ENCODE measurements at places on chromosomes 12 and 14.

DNA sequence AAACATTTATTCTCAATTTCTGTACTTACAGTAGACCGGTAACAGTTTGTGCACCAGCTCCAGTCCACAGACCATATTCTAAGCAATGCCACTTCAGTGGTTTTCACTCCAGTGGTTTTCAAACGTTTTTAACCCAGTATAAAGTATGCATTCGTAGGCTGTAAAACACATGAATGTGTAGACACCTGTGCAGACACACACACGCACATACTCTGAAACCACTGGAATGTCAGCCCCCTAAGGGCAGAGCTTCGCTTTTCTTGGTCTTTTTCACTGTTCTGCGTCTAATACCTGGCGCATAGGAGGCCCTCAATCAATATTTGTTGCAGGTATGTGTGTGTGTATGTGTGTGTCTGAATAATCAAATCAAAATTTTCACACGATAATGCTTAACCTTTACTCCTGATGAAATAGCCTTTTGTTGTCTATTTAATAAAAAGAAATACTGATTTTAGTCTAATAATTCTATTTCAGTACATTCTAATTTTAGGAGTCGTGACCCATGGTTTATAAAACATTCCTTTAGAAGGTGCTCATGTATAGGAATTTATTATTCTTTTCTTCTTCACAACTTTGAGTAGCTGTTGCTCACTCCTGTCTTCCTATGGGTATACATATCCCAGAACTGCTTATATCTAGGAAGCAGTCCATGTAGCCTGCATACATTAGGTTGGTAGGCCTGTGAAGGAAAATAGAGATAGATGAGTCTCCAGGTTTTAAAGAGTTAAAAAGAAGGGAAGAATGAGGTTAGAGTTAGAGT lies 73.6 kb upstream of the REP15 start:
- H3K27ac ChIP-seq, result no peak overlapping the region
- H3K4me1 ChIP-seq, result no peaks in the 10 kb centered on the region
- no peak overlapping the region for H3K4me3 ChIP-seq
- no peaks in the 10 kb centered on the region for H3K36me3 ChIP-seq

DNA sequence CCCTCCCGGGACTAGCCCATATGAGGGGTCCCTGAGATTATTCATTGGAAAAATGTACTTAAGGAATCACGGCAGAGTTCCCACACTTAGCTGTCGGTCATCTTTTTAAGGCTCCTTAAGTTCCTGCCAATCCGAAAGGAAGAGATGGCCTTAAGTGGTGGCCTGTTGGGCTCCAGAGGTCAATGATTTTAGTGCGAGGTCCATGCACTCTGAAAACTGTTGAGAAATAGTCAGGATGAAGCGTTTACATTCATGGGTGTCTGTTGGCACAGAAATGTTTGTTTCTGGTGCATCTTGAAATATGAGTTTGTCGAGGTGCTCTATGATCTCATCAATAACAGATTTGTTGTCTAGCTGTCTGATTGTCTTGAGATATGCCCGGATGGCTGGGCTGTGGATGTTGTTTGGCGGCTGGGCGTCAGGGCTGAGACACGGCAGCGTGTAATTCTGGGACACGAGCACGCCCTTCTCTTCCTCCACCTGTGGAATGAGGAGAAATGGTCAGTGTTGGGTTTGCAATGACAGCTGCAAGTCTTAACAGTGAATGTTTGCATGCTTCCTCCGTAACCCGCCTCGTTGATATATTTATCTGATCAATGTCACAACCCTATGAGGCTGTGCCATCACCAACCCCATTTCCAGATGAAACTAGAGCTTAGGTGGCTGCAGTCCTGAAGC lies 1.6 kb downstream of the IL31 start:
- no peak overlapping the region for H3K4me3 ChIP-seq
- no peak for DNase-seq
- H3K27me3 ChIP-seq, result peaks cover 12% of the 10 kb centered on the region
- H3K27ac ChIP-seq, result no peak overlapping the region

- no peaks in the 10 kb centered on the region for H3K36me3 ChIP-seq
- no peaks in the 10 kb centered on the region for H3K27me3 ChIP-seq
- H3K27ac ChIP-seq, result peak within 1 kb of the TSS; percentile 89
- H3K4me3 ChIP-seq, result peak within 1 kb of the TSS; percentile 94
- peak; percentile 72 for DNase-seq
Observed at GRCh38 chr12:94147991-94148738, at the start of gene PLXNC1. PLXNC1 (plus strand) TSS chr12:94148577; CDS start chr12:94148972, 395 bp downstream.

GRCh38 chr12:120687578-120688289 lies 785 bp downstream of the MLEC start:
- H3K27me3 ChIP-seq, result no peaks in the 10 kb centered on the region
- peak overlapping the region; percentile 11 for H3K27ac ChIP-seq
- no peak for DNase-seq
- H3K4me1 ChIP-seq, result peaks cover 27% of the 10 kb centered on the region

DNA sequence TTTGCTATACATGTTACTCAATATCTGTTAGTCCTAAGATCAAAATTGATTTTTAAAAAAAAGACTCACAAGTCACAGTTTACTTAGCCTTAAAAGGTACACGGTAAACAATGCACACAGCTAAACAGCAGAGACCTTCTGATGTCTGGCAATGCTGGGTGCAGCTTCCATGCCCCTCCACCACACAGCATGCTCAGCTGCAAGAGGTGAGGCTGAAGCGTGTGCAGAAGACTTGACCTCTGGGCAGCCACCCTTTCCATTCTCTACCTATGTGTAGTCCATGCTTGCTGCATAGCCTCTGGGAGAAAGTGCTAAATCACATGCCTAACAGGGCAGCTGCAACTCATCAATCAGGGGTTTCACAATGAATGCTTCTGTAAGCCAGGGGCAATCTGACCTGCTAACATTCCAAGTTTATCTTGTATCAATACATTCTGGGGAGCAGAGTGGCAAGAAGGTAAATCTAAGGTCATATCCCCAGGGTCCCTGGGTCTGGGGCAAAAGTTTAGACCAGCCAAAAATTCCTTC lies 44.5 kb upstream of the AMN1 start:
- peaks cover 2% of the 10 kb centered on the region for H3K36me3 ChIP-seq
- H3K4me3 ChIP-seq, result no peak overlapping the region
- H3K27ac ChIP-seq, result peak overlapping the region; percentile 45

- DNase-seq, result no peak
- no peak overlapping the region for H3K27ac ChIP-seq
Observed at GRCh38 chr12:91271185-91271584, 88.6 kb upstream of the DCN start.

- H3K4me3 ChIP-seq, result no peak overlapping the region
- H3K4me1 ChIP-seq, result no peaks in the 10 kb centered on the region
- no peak overlapping the region for H3K27ac ChIP-seq
- H3K27me3 ChIP-seq, result no peaks in the 10 kb centered on the region
- no peaks in the 10 kb centered on the region for H3K36me3 ChIP-seq
- DNase-seq, result no peak
Observed at GRCh38 chr12:77687321-77687720, 143.4 kb upstream of the NAV3 start.

DNA sequence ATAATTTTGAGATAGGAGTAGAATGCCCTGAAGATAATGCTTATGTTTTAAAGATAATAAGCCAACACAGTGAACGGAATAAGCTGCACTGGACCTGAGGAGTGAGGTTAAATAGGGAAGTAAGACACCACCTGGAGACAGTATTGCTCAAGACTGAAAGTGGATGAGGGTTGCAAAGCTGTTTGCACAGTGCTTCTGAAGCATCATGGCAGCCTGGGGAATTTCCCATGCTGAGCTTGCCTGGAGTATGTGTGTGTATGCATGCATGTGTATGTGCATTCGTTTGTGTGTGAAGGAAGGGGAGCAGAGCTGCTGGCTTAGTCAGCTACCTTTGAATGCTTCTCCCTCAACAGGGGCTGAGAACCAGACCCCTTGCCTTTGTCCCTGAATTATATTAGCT lies 35.8 kb downstream of the BHLHE41 start:
- no peaks in the 10 kb centered on the region for H3K27me3 ChIP-seq
- peaks cover 4% of the 10 kb centered on the region for H3K4me1 ChIP-seq
- peaks cover 1% of the 10 kb centered on the region for H3K36me3 ChIP-seq
- no peak overlapping the region for H3K27ac ChIP-seq

GRCh38 chr14:35470755-35471154 lies 63.2 kb upstream of the INSM2 start:
- H3K4me1 ChIP-seq, result no peaks in the 10 kb centered on the region
- DNase-seq, result no peak
- peaks cover 4% of the 10 kb centered on the region for H3K36me3 ChIP-seq
- no peak overlapping the region for H3K27ac ChIP-seq

DNA sequence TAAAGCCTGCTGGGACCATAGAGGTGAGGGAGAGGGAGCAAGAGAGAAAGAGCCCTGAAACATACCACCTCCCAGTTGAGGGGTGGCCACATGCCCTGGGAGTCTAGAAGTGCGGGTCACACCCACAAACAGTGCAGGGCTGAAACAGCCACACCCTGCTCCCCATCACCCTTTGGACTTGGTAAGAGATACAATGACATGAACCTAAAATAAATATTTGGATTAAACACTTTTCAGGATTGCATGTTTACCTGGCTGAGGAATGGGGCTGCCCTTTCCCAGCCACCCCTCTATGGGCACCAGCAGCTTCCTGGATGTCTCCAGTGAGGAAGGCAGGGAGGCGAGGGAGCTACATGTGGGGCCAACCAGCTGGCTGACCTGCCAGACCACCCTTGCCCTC lies 39.0 kb upstream of the TC2N start:
- no peak for DNase-seq
- H3K27me3 ChIP-seq, result peaks cover 2% of the 10 kb centered on the region
- H3K4me3 ChIP-seq, result no peak overlapping the region
- no peaks in the 10 kb centered on the region for H3K36me3 ChIP-seq
- peaks cover 10% of the 10 kb centered on the region for H3K4me1 ChIP-seq

- no peaks in the 10 kb centered on the region for H3K27me3 ChIP-seq
- DNase-seq, result no peak
- H3K4me1 ChIP-seq, result peaks cover 11% of the 10 kb centered on the region
- H3K36me3 ChIP-seq, result no peaks in the 10 kb centered on the region
Observed at GRCh38 chr12:93121729-93122488, 192.8 kb upstream of the EEA1 start.

- no peak overlapping the region for H3K4me3 ChIP-seq
- no peaks in the 10 kb centered on the region for H3K27me3 ChIP-seq
- peaks cover 50% of the 10 kb centered on the region for H3K36me3 ChIP-seq
- no peak for DNase-seq
- no peak overlapping the region for H3K27ac ChIP-seq
Observed at GRCh38 chr12:92717202-92717601, 14.4 kb downstream of the PLEKHG7 start.

GRCh38 chr14:35344107-35344807 lies 52.1 kb downstream of the PSMA6 start:
- H3K4me3 ChIP-seq, result no peak overlapping the region
- no peak overlapping the region for H3K27ac ChIP-seq
- no peak for DNase-seq
- H3K36me3 ChIP-seq, result no peaks in the 10 kb centered on the region
- peaks cover 1% of the 10 kb centered on the region for H3K27me3 ChIP-seq

GRCh38 chr14:101559624-101560533 lies 1.4 kb upstream of the DIO3 start:
- H3K27me3 ChIP-seq, result peaks cover 25% of the 10 kb centered on the region
- no peak overlapping the region for H3K27ac ChIP-seq
- no peak overlapping the region for H3K4me3 ChIP-seq
- peaks cover 9% of the 10 kb centered on the region for H3K36me3 ChIP-seq
- DNase-seq, result no peak
- peaks cover 4% of the 10 kb centered on the region for H3K4me1 ChIP-seq

DNA sequence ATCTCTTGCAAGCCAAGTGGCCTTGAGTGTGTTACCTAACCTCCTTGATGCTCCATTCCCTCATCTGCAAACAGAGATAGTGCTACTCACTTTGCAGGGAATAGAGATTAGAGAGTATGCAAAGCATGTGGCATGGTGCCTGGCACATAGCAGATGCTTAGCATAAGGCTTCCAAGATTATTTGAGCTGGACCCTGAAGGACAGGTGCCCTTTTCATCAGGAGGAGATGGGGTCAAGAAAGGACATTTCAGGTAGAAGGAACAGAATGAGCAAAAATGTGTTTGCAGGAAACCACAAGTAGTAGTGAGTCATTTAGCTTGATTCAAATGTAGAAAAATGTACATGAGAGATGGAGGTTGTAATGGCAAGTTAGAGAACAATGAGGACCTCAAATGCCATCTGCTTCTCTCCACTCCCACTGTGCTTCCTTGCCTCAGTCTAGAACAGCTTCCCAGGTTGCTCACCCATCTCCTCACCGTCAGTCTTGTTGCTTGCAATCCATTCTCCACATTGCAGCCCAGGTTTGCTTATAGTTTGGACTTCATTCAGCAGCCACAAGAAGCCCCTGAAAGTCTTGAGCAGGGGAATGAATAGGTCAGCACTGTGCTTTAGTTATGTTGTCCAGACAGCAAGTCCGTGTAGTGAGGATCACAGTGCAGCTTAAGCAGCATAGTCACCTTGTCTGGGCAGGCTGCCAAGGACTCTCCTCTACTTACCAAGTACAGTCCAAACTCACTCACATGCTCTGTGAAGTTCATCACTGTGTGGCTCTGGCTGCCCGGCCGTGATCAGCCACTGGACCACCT lies 536.3 kb upstream of the CCDC196 start:
- no peak overlapping the region for H3K27ac ChIP-seq
- peaks cover 2% of the 10 kb centered on the region for H3K4me1 ChIP-seq
- no peak overlapping the region for H3K4me3 ChIP-seq
- no peak for DNase-seq
- H3K36me3 ChIP-seq, result no peaks in the 10 kb centered on the region

DNA sequence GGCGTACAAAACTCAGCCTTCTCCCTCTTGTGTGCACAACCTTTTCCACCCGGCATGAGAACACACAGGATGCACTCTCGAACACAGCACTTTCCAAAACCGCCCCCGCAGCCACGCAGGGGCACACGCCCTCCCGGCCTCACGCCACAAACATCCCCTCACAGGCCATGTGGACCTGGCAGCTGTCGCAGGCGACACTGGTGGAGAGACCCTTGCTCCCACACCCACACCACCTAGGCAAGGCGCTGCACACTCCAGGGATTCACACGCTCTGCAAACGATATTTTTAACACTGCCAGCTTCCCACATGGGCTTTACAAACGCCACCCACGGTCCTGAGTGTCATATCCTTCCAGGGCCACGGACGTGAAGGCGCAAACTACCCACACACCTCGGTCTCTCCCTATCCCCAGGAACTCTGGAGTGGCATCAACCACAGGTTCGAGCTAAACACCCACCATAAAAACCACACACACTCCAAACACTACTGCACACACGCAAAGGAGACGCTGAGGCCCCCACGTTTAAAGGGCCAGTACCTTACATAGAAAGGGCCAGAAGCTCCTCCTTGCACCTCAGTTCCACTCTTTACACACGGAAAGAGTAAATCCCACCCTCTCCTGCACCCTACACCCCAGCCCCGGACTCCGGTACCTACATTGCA lies 12.4 kb upstream of the ITGB7 start:
- peaks cover 3% of the 10 kb centered on the region for H3K36me3 ChIP-seq
- H3K27ac ChIP-seq, result peak overlapping the region; percentile 94
- no peak for DNase-seq

GRCh38 chr12:126953365-126953889 lies 1313.5 kb upstream of the TMEM132C start:
- no peaks in the 10 kb centered on the region for H3K36me3 ChIP-seq
- H3K4me1 ChIP-seq, result no peaks in the 10 kb centered on the region
- no peaks in the 10 kb centered on the region for H3K27me3 ChIP-seq

- no peaks in the 10 kb centered on the region for H3K27me3 ChIP-seq
- H3K4me3 ChIP-seq, result no peak overlapping the region
- DNase-seq, result no peak
- H3K36me3 ChIP-seq, result no peaks in the 10 kb centered on the region
- H3K27ac ChIP-seq, result no peak overlapping the region
Observed at GRCh38 chr12:65470256-65470655, 191.8 kb downstream of the MSRB3 start.

- no peaks in the 10 kb centered on the region for H3K27me3 ChIP-seq
- no peaks in the 10 kb centered on the region for H3K36me3 ChIP-seq
- DNase-seq, result no peak
- no peaks in the 10 kb centered on the region for H3K4me1 ChIP-seq
- H3K27ac ChIP-seq, result no peak overlapping the region
- no peak overlapping the region for H3K4me3 ChIP-seq
Observed at GRCh38 chr14:85187521-85187920, 342.4 kb upstream of the FLRT2 start.
